Heart right ventricle (tissue), 16 donors: ENCODE measurements at places on chromosomes 7 and 10.

GRCh38 chr7:128029405-128029995 lies 1.7 kb downstream of the LRRC4 start:
- no peak overlapping the region for H3K27ac ChIP-seq
- H3K27me3 ChIP-seq, result no peaks in the 10 kb centered on the region
- no peaks in the 10 kb centered on the region for H3K36me3 ChIP-seq
- peaks cover 6% of the 10 kb centered on the region for H3K4me1 ChIP-seq

DNA sequence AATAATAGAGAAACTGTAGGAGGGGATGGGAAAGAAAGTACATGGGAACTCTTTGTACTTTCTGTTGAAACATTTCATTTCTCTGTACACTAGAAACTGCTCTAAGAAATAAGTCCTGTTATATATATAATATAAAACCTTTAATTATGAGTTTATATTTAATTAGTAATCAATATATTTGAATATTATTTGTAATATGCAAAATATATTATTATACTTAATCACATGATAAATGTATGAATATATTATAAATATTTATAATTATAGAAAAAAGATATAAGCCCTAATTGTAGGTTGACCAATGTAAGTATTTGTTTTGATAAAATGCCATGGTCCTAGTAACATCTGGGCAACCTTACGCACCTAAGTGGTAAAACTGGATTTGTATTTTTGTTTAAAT lies 51.0 kb downstream of the GNAT3 start:
- no peaks in the 10 kb centered on the region for H3K36me3 ChIP-seq
- H3K27ac ChIP-seq, result no peak overlapping the region
- no peaks in the 10 kb centered on the region for H3K27me3 ChIP-seq

- peaks cover 8% of the 10 kb centered on the region for H3K4me1 ChIP-seq
- H3K4me3 ChIP-seq, result no peak overlapping the region
- H3K36me3 ChIP-seq, result no peaks in the 10 kb centered on the region
- H3K27me3 ChIP-seq, result no peaks in the 10 kb centered on the region
- DNase-seq, result no peak
- H3K27ac ChIP-seq, result no peak overlapping the region
Measured at GRCh38 chr7:561631-562373, 42.2 kb upstream of the PDGFA start.

DNA sequence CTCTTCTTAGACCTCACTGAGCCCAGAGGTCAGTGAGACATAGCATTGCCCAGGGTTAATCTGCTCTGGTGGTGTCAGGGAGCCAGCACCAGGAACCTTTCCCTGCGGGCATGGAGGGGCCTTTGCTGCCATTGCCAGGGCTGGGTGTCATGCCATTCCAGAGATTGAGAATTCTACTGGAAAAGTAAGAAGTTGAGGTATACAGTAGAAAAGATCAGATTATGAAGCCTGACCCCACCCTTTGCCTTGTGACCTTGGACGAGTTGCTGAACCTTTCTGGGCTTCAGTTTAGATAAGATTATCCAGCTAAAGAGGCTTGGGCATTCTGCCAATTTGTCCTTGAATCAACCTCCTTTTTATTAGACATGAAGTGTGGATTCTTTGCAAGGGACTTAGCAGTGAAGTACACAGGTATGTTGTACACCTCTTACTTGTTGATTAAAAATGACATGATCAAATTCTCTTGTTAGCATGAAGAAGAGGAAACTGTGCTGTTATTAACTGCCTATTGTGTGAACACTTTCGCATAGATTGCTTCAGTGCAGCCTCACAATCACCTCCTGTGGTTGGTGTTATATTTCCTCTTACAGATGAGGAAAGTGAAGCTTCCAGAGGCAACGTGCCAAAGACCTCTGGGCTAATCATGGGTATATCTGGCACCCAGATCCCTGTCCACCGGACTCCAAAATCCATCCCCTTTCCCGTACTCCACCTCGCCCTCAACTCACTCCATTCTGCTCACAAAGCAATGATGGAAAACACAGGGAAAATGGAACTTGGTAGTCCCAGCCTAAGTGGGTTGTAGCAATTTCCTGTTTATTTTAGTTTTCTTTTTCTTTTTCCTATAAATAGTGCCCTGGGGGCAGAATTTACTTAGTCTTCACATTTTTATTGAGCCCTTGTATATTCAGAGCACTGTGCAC lies 151.3 kb downstream of the CAMK1D start:
- no peak overlapping the region for H3K27ac ChIP-seq
- no peaks in the 10 kb centered on the region for H3K27me3 ChIP-seq
- H3K4me1 ChIP-seq, result peaks cover 15% of the 10 kb centered on the region
- DNase-seq, result no peak
- no peaks in the 10 kb centered on the region for H3K36me3 ChIP-seq

GRCh38 chr7:132321387-132321786 lies 254.9 kb downstream of the PLXNA4 start:
- peaks cover 2% of the 10 kb centered on the region for H3K27me3 ChIP-seq
- no peak for DNase-seq
- no peak overlapping the region for H3K27ac ChIP-seq
- no peak overlapping the region for H3K4me3 ChIP-seq
- no peaks in the 10 kb centered on the region for H3K36me3 ChIP-seq
- H3K4me1 ChIP-seq, result peaks cover 6% of the 10 kb centered on the region

GRCh38 chr10:99536338-99537085 lies 3.8 kb downstream of the NKX2-3 start:
- H3K27ac ChIP-seq, result no peak overlapping the region
- peaks cover 100% of the 10 kb centered on the region for H3K27me3 ChIP-seq
- peaks cover 56% of the 10 kb centered on the region for H3K4me1 ChIP-seq
- H3K4me3 ChIP-seq, result peak overlapping the region; percentile 19

DNA sequence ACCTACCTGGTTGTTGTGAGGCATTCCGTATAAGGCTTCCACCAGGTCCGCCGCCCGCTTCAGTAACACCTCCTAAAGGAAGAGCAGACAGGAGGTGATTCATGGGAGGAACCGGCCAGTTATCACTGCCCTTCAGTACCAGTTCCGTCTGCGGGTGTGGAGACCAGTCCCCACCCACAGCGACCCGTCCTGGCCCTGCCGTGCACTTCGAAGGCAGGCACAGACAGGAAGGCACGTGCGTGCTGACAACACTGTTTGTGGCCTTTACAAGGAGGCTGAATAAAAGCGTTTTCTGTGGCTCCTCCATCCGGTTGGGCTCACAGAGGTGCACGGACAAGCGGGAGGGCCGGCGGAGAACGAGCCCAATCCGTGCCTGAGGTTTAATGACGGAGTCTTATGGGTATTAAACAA lies 120.9 kb downstream of the EBF3 start:
- H3K36me3 ChIP-seq, result peaks cover 98% of the 10 kb centered on the region
- H3K4me1 ChIP-seq, result no peaks in the 10 kb centered on the region
- H3K27me3 ChIP-seq, result no peaks in the 10 kb centered on the region
- H3K27ac ChIP-seq, result no peak overlapping the region

GRCh38 chr10:76885816-76886215 lies 751.8 kb downstream of the KCNMA1 start:
- no peak overlapping the region for H3K27ac ChIP-seq
- no peak overlapping the region for H3K4me3 ChIP-seq
- H3K36me3 ChIP-seq, result no peaks in the 10 kb centered on the region
- no peaks in the 10 kb centered on the region for H3K27me3 ChIP-seq

DNA sequence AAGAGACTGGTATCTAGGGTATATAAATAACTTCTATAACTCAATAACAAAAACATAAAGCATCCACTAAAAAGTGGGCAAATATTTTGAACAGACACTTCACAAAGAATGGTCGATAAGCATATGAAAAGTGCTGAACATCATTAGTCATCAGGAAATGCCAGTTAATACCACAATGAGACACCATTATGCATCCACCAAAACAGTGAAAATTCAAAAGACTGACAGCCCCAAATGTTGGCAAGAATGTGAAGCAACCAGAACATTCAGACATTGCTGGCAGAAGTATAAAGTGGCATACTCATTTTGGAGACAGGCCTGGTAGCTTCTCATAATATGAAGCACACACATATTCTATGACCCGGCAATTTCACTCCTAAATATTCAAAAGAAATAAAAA lies 26.5 kb upstream of the GSAP start:
- no peaks in the 10 kb centered on the region for H3K27me3 ChIP-seq
- DNase-seq, result no peak
- H3K4me3 ChIP-seq, result no peak overlapping the region
- no peak overlapping the region for H3K27ac ChIP-seq
- no peaks in the 10 kb centered on the region for H3K4me1 ChIP-seq

- DNase-seq, result no peak
- H3K4me3 ChIP-seq, result no peak overlapping the region
- H3K36me3 ChIP-seq, result peaks cover 30% of the 10 kb centered on the region
- H3K27me3 ChIP-seq, result no peaks in the 10 kb centered on the region
Measured at GRCh38 chr10:124827474-124827873, 25.9 kb downstream of the ABRAXAS2 start.

DNA sequence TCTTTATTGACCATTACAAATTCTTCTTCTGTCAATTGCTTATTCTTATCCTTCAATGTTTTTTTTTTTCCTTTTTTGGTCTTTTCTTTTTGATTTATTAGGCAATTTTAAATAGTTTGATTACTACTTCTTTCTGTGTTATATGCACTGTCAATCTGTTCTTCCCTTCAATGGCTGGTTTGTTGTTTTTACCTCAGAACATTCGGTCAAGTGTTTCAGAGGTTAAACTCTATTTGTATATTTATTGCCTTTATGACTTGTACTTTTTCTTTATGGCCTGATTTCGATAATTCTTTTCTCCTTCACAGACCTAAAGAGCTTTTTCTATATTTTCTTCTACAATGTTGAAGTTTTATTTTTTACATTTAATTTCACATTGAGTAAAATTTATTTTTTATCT lies 171.5 kb upstream of the AKR1E2 start:
- H3K27ac ChIP-seq, result no peak overlapping the region
- H3K36me3 ChIP-seq, result no peaks in the 10 kb centered on the region
- H3K27me3 ChIP-seq, result no peaks in the 10 kb centered on the region
- no peak for DNase-seq

- peaks cover 3% of the 10 kb centered on the region for H3K27me3 ChIP-seq
- H3K4me3 ChIP-seq, result no peak overlapping the region
- no peaks in the 10 kb centered on the region for H3K36me3 ChIP-seq
Measured at GRCh38 chr7:96719164-96719563, 9.5 kb upstream of the SEM1 start.

- no peak for DNase-seq
- H3K4me3 ChIP-seq, result no peak overlapping the region
- no peaks in the 10 kb centered on the region for H3K4me1 ChIP-seq
- H3K27ac ChIP-seq, result no peak overlapping the region
Measured at GRCh38 chr10:44468965-44469364, 84.1 kb upstream of the CXCL12 start.

- H3K4me3 ChIP-seq, result no peak overlapping the region
- H3K36me3 ChIP-seq, result no peaks in the 10 kb centered on the region
- H3K27ac ChIP-seq, result peak overlapping the region; percentile 97
- no peak for DNase-seq
Measured at GRCh38 chr10:75107756-75108683, 3.4 kb upstream of the SAMD8 start.

- no peak overlapping the region for H3K27ac ChIP-seq
- peaks cover 14% of the 10 kb centered on the region for H3K36me3 ChIP-seq
- H3K4me1 ChIP-seq, result no peaks in the 10 kb centered on the region
- no peaks in the 10 kb centered on the region for H3K27me3 ChIP-seq
- no peak for DNase-seq
Measured at GRCh38 chr10:132678436-132679216, 107.3 kb downstream of the NKX6-2 start.

GRCh38 chr7:857661-858060 lies 18.7 kb upstream of the GET4 start:
- H3K27ac ChIP-seq, result no peak overlapping the region
- no peaks in the 10 kb centered on the region for H3K4me1 ChIP-seq
- H3K27me3 ChIP-seq, result no peaks in the 10 kb centered on the region
- no peak overlapping the region for H3K4me3 ChIP-seq

DNA sequence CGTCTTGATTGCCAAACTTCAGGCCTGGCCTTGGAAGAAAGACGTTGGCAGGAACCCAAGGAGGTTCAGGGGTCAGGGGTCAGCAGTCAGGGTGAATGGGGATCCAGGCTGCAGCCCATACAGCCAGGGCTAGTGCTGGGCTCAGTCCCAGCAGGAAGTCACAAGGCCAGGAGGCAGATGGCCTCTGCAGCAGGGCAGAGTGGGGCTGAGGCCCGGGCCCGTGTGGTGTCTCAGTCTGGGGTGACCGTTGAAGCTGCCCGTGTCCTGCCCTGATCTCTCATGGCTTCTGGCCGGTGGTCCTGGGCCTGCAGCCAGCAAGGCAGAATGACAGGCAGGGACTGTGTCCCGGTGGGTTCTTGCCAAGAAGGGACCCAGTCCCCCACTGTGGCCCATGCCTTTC lies 26.6 kb upstream of the PURB start:
- no peak overlapping the region for H3K27ac ChIP-seq
- no peak overlapping the region for H3K4me3 ChIP-seq
- DNase-seq, result peak; percentile 40
- H3K27me3 ChIP-seq, result no peaks in the 10 kb centered on the region
